Body of pancreas (tissue), 4 donors: ENCODE measurements at places on chromosomes 13 and 19.

- DNase-seq: no peak
Observed at GRCh38 chr13:110113284-110113764, 193.6 kb downstream of the COL4A1 start.

DNA sequence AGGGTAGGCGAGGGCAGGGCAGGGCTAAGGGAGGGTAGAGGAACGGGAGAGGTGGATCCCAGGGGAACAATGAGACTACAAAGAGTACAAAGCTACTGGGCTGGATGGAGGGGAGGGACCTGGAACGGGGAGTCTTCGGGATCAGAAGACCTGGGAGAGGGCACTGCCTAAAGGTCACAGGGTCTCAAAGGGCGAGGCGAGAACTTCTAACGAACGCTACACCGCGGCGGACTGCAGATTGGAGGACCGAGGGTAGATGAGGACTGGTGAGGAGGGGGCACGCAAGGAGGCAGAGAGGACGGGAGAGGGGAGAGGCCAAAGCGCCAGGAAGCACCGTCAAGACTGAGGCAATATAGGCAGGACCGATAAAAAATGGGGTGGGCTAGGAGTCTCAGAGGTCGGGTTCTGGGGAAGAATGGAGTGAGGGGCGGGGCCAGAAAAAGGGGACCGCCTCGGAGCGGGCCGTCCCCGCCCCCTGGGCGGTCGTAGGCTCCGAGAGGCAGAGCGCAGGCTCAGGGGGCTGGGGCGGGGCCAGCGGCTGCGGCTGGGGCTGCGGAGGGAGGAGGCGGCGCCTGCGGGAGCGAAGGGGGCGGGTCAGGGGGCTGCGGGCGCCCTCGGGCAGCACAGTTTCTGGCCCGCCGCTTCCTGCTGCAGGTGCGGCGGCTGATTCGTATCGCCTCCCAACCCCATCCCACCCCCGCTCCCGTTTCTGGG lies 1.3 kb upstream of the KCNC3 start:
- DNase-seq: peak; percentile 89

GRCh38 chr13:58160980-58161379 lies 529.4 kb downstream of the PCDH17 start:
- no peak for DNase-seq

DNA sequence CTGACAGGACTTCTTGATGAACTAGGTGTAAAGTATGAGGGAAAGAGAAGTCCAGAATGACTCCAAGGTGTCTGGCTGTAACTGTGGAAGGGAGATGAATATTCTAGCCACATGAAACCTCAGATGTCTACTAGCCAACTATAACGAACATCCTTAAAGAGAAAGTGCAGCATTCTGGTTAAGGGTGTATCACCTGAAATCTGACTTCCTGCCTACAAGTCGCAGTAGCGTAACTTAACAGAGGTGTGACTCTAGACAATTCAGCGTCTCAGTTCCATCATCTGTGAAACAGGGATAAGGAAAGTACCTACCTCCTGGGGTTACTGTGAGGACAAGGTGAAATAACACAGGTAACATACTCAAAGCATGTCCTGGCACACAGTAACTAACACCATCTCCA lies 145.7 kb upstream of the FBXL3 start:
- no peak for DNase-seq

- no peak for DNase-seq
Observed at GRCh38 chr13:30159446-30159839, 147.9 kb downstream of the KATNAL1 start.

GRCh38 chr13:73880365-73880764 lies 253.8 kb downstream of the KLF12 start:
- no peak for DNase-seq

- DNase-seq: no peak
Observed at GRCh38 chr13:27583645-27584044, 36.7 kb downstream of the LNX2 start.

DNA sequence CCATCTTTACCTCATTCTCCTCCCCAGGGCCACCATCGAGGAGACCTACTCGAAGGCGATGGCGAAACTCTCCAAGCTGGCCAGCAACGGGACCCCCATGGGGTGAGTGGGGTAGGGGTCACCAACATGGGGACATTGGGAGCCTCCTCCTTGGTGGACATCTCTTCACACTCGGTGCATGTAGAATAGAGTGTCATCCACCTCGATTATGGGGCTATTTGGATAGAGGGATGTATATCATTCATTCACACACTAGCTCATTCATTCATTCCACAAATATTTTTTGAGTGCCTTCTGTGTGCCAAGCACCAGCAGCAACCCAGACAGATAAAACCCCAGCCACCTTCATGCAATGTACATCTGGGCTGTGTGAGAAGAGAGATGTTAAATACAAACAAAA lies 13.1 kb downstream of the FCHO1 start:
- DNase-seq: no peak

DNA sequence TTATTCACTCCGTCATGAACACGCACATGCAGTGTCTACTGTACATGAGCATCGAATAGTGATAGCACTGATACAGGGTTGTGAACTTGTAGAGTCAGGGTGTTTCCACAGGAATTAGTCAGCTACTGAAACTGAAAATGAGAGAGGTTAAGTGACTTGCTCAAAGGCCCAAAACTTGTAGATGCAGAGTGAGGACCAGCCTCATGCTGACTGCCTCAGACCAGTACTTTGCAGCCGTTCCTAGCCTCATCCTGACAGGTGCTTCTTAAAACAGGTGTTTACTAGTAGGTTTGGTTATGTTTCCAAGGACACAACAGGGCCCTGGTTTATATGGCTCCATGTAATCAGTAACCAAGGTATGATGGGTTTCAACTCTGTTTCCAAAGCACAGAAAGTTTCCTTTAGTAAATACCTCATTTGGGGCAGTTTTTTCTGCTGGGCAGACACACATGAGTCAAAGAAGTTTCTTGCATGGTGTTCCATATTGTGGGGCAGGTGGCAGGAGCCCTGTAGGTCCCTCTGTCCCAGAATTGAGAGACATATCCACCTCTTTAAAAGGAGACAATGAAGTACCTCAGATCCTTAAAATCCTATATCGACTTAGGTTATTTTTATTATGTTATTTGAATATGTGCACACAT lies 16.0 kb downstream of the FGF9 start:
- no peak for DNase-seq

GRCh38 chr13:18944501-18945068 lies 237.0 kb downstream of the TUBA3C start:
- no peak for DNase-seq

- DNase-seq: no peak
Observed at GRCh38 chr13:83536941-83537340, 345.3 kb downstream of the SLITRK1 start.

- no peak for DNase-seq
Observed at GRCh38 chr13:94537740-94538630, 58.0 kb downstream of the TGDS start.

- DNase-seq: no peak
Observed at GRCh38 chr13:109154146-109154545, 524.7 kb downstream of the MYO16 start.

DNA sequence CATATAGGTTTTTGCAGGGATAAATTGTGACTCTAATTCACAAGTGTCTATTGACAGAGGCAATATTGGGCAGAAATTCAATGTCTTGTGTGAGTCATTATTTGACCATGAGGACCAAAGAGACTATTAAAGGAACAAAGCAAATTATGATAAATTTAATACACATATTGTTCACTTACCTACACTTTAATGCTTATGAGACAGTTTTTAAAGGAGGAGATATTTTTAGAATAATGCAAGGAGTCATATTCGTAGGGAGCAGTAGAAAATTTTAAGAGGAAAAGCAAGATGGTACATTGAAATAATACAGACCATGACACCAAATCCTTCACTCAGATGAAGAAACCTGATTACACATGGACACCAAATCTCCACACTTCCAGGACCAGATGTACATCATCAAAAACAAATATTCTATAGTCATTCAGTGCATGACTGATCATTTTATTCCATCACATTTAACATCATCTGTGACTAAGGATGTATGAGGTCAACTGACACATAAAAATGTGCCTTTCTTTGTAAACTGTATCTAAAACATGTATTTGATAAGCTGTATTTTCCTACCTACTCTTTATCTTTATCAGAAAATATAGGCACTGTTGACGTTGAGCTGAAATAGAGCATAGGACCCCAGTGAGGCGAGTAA lies 4.2 kb upstream of the OR7A17 start:
- DNase-seq: no peak

DNA sequence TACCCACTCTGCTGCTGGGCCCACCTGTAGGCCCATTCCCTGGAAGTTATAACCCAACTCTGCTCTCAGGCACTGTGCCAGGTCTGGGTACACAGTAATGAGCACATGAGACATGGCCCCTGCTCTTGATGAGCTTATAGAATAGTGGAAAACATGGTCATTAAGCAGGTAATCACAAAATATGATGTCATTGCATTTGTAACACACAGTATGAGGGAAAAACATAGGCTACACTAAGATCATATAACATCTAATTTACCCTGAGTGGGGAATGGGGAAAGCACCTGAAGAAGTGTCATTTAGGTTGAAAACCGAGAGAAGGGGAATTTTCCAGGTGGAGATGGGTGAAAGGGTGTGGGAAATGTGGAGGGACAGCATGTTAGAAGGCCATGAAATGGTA lies 3.9 kb upstream of the CNMD start:
- DNase-seq: no peak

DNA sequence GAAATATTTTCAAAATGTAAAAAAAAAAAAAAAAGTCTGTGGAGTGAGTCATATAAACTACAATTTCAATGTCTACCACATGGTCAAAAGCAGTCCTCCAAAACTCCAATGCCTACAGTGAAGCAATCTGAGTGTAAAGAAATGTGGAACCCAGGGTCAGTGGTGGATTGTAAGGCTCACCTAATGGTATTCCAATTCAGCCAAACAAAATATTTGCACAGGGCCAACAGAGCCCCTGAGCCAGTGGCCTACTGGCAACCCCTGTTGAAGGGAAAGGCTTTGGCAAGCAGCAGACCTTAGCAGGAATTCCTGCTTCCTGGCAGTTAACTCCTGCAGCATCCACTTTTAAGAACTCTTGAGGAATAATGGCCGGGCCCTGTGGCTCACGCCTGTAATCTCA lies 3.4 kb downstream of the DNMT1 start:
- DNase-seq: no peak

DNA sequence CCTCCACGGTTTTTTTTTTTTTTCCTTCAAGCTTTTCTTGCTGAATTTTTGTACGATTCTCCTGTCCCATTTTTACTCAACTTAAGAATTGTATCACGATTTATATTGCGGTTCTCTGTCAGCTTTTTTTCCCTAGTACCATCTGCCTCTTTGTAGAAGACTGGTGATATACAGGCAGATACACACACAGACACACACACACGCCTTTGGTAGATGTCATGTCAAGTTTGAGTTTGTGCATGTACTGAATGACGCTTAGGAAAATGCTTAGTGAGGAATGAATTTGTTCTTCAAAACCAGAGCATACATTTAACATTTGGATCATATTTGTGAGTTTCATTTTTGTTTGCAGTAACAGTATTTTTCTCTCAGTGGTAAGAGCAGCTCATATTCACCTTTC lies 82.0 kb upstream of the MBNL2 start:
- DNase-seq: no peak

GRCh38 chr13:29538652-29539040 lies 56.8 kb downstream of the SLC7A1 start:
- DNase-seq: no peak

- DNase-seq: no peak
Observed at GRCh38 chr19:53311044-53311443, 22.5 kb upstream of the ZNF845 start.

- DNase-seq: no peak
Observed at GRCh38 chr13:69495096-69495495, 612.5 kb upstream of the ATXN8OS start.

DNA sequence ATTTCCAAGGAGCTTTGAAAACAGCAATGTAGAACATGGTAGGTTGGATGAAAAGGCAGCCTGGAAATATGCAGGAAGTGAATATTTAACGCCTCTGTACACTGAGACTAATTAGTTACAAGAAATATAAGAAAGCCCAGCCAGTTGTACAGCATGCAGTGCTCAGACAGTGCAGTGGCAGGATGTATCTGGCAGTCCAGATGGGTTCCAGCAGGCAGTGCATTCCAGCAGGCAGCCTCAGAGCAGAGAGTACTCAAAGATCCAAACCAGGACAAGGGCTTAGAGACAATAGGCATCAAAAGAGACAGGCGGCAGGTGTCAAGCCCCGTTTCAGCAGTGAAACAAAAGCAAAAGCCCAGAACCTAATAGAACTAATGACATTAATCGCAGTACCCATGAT lies 2776.3 kb downstream of the PCDH9 start:
- DNase-seq: no peak
